ENCODE measurements at places on chromosomes 5 and 9.

- DNase-seq = no peak
Observed at GRCh38 chr9:34783951-34784487, 74.1 kb upstream of the CCL21 start.

DNA sequence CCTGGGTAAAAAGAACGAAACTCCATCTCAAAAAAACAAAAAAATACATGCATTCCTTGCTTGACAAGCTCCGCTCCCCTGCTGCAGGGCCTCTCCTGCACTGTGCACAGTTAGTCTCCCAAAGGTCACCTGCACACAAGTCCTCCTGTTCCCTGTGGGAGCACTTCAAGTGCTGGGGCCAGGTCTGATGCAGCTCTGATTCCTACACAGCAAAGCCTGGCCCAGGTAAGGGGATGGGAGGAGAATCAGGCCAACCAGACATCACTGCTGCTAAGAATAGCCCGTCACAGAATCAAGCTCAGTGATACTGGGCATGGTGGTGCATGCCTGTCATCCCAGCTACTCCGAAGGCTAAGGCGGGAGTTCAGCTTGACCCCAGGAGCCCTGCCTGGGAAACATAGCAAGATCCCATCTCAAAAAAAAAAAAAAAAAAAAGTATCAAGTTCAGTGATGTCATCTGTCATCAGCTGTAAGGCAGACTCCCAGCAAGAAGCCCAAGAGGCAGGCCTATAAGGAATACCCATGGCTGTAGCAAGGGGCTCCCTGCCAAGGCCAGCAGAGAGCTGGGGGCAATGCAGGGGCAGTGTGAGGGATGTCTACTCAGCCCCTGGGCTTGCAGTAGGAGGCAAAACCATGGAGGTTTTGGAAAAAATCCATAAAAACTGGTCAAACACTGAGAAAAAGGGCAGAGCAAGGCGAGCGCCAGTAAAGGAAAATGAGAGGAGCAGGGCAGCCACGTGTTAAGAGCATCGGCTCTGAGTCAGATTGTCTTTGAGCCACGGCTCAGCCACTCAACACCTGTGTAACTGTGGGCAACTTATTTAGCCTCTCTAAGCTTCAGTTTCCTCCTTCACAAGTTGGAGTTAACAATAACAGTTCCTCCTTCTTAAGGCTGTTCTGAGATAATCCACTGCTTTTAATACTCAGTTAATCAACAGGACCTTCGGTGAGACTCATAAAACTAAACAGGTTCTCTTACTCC lies 3.2 kb downstream of the TPM2 start:
- DNase-seq = no peak

- peak; percentile 98 for DNase-seq
Observed at GRCh38 chr5:145854651-145855258, 18.1 kb downstream of the GRXCR2 start.

GRCh38 chr9:114168281-114169028 lies 13.1 kb downstream of the COL27A1 start:
- DNase-seq = no peak

GRCh38 chr9:136052472-136052880 lies 42.6 kb downstream of the NACC2 start:
- no peak for DNase-seq

DNA sequence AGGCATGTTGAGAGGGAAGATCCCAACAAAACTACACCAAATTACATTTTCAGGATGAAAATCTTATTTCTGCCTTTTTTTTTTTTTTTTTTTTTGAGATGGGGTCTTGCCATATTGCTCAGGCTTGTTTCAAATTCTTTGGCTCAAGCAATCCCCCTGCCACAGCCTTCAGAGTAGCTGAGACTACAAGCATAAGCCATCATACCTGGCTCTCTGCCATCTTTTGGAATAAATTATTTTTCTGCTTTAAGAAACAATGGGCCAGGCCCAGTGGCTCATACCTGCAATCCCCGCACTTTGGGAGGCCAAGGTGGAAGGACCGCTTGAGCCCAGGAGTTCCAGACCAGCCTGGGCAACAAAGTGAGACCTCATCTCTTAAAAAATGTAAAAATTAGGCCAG lies 14.3 kb downstream of the AFF4 start:
- no peak for DNase-seq

GRCh38 chr9:16824545-16825330 lies 45.7 kb downstream of the BNC2 start:
- peak; percentile 5 for DNase-seq

DNA sequence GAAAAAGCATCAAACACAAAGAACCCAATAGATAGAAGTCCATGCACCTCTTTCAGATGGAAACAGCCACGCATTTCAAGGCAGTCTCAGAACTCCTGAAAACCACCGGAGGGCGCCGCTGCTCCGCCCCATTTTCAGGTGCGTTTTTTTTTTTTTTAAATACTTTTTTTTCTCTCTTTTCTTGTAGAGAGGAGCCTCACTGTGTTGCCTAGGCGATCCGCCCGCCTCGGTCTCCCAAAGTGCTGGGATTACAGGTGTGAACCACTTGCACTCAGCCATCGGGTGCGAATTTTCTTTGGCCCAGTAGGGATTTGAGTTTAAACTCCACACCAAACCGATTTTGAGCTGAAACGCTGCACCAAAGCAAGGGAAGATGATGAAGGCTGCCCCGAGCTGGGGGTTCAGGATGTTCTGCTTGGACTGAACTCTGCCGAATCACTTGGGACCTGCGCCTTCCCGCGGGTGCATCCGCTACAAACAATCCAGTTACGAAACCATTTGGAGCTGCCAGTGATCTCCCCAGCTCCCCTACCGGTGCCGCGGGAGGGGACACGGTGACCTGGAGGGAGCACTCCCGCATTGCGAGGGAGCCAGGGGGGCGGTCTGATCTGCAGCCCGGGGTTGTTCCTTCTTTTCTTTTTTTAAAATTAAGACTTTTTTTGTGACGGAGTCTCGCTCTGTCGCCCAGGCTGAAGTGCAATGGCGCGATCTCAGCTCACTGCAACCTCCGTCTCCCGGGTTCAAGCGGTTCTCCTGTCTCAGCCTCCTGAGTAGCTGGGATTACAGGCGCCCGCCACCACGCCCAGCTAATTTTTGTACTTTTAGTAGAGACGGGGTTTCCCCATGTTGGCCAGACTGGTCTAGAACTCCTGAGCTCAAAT lies 1.4 kb downstream of the PTGR1 start:
- peak; percentile 75 for DNase-seq

- no peak for DNase-seq
Observed at GRCh38 chr9:105661011-105661410, 1.2 kb upstream of the TAL2 start.

DNA sequence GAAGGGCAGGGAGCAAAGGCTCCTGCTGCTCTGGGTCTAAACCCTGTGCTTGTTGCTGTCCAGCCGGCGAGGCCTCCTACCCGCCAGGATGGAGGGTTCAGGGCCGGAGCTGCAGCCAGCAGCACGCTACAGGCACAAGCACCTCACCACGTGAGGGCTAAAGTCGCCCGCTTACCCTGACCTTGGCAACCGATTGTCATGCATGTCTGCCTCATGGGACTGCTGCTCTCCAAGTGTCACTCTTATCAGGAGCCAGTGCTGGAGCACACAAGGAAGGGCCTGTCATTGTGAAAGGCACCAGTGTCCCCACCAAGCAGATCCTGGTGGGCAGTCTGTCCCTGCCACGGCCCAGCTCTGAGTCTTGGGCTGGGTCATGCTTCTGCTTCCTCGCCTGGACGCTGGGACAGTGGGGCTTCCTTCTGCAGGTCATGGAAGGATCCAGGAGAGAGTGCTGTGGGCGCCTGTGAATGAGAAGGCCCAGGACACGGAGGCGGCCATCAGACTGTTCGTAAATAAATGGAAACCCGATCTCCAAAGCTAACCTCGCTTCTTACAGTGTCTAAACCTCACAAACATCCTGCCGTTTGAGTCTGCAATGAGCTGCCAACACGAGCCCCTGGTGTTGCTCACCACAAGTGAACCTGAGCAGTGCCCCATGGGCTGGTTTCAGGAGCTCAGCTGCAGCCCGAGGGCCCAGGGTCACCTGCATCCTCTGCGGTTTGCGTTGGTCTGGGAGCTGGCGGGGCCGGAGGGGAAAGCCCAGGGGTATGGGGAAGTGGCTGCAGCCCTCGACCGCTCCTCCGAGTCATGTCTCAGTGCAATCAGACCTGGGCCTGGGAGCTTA lies 58.2 kb upstream of the RXRA start:
- peak; percentile 30 for DNase-seq

DNA sequence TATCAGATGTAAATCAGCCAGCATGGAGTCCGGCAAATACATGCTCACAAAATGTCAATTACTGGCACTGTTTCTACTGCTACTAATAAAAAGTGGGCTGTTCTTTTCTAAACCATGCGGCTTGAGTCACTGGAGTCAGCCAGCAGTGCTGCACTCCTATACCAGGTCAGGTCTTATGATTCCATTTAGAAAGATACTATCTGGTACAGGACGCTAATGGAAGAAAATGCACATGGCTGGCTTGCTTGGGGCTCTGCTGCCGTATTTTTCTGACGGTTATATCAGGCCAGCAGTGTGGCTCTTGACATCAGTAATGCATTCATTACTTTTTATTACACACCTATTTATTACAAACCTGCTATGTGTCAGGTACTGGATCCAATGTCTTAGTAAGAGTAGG lies 74.3 kb downstream of the NDFIP1 start:
- no peak for DNase-seq

GRCh38 chr5:87185838-87186237 lies 81.8 kb upstream of the RASA1 start:
- no peak for DNase-seq

- no peak for DNase-seq
Observed at GRCh38 chr5:108418197-108418596, 36.3 kb upstream of the FBXL17 start.

GRCh38 chr9:121902461-121903135 lies 190.5 kb downstream of the TTLL11 start:
- peak; percentile 40 for DNase-seq

- no peak for DNase-seq
Observed at GRCh38 chr9:4579001-4579400, 83.1 kb upstream of the PLPP6 start.

DNA sequence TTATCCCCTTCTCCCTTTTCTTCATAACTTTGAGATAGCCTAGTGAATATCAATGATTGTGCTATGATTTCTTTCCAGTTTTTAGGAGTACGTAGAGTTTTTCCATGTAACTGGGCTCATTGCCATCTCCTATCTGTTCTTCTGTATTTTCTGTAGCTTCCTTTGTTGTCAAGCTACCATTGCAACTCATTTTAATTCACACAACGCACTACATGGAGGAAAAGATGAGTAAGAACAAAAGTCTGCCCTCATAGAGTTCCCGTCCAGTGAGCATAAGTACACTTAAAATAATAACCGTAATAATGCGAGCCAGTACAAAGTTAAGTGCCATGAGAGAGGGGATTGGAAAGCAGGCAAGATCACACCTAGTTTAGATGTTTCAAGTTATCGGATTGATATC lies 177.7 kb downstream of the PAM start:
- DNase-seq = no peak

DNA sequence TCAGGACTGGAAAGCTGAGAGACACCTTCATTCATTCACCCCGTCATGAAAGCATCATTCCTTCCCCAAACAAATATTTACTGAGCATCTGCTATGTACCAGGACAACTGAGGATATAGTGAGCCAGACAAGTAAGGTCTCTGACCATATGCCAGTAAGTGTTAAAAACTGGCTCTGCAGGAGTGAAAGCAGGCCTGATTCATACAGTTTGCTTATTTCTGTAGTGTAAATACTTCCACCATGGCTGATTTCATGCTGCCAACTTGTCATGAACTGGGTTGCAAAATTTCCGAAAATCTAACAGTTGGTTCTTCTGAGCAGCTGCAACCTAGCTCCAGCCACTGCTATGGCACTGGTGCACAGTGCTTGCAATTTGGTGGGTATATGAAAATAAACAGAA lies 68.1 kb downstream of the YIPF5 start:
- no peak for DNase-seq

DNA sequence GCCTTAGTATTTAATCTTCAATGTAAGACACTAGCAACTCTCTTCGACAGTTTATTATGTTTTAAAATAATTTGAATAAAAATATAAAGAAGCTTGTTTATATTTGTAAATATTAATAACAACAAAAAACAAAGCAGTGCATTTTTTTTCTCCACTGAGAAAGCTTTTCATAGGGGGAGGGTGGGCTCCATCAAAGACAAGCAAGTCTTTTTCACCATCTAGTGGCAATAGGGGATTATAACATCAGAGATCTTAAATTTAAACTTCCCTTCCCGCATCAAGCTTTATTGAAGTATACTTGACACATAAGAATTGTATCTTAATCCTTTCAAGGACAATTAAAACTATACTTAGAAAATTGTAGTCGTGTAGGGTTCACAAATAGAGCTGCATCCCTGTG lies 9.3 kb upstream of the OR13F1 start:
- DNase-seq = peak; percentile 67

DNA sequence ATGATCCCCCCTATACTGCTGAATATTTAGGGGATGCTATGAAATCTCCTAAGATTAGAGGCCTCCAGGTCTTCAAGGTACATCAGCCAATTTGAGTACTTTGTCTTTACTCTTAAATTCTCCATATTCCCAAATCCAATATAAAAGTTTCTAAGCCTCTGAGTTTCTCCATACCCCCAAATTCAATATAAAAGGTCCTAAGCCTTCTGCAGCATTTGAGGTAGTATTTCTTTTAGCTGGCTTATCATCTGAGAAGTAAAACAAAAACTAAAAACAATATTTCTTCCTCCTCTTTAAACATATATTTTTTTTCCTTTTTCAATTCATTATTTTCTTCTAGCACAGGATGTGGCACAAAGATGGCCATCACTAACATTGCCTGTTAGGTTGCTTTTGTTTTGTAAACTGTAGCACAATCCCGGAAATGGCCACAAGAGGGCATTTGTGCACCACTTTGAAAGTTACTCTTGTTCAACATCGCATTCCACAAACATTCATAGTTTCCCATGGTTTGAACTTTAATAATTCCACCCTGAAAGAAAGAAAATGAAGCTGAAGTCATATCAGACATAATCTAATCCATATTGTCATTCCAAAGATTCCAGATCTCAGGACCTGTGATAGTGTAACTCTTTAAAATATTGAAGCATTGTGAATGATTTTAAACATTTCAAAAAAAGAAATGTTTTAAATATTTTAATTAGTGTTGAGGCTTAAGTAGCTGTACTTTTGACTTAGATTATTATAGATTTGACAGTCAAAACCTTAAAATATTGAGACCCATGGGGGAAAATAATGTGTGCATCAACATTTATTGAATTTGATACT lies 21.0 kb upstream of the SCGB3A2 start:
- peak; percentile 71 for DNase-seq

GRCh38 chr9:120583958-120584369 lies 4.0 kb upstream of the CDK5RAP2 start:
- peak; percentile 95 for DNase-seq

GRCh38 chr5:108867656-108868055 lies 120.0 kb downstream of the FER start:
- DNase-seq = peak; percentile 81

- no peak for DNase-seq
Observed at GRCh38 chr5:32474209-32474854, 29.8 kb upstream of the ZFR start.

- DNase-seq = no peak
Observed at GRCh38 chr9:135879619-135880018, 27.7 kb downstream of the CAMSAP1 start.

- DNase-seq = no peak
Observed at GRCh38 chr5:30928956-30929355, 264.5 kb upstream of the CDH6 start.
